ENCODE measurements at places on chromosomes 7 and 10. TPM values are rescaled to one million over a fixed set of nuclear protein-coding genes. Genes with fewer than 3 reads are reported as not detected.

ELFN1 gene
- total RNA-seq = 1.1 TPM

ADAM8 gene
- total RNA-seq = 33.0 TPM

DNA sequence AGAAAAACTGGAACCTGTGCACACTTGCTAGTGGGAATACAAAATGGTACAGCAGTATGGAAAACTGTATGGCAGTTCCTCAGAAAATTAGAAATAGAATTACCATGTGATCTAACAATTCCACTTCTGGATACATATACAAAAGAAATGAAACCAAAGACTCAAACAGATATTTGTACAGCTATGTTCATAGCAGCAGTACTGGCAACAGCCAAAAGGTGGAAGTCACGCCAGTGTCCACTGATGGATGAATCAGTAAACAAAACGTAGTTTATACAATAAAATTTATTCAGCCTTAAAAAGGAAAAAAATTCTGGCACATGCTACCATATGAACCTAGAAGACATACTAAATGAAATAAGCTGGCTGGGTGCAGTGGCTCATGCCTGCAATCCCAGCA is 23.0 kb downstream of the IDE start:
- H3K27ac ChIP-seq = no peak overlapping the region
- H3K4me3 ChIP-seq = no peak overlapping the region
- no peaks in the 10 kb centered on the region for H3K4me1 ChIP-seq
- DNase-seq = no peak
- H3K27me3 ChIP-seq = no peaks in the 10 kb centered on the region
- peaks cover 14% of the 10 kb centered on the region for H3K36me3 ChIP-seq

DNA sequence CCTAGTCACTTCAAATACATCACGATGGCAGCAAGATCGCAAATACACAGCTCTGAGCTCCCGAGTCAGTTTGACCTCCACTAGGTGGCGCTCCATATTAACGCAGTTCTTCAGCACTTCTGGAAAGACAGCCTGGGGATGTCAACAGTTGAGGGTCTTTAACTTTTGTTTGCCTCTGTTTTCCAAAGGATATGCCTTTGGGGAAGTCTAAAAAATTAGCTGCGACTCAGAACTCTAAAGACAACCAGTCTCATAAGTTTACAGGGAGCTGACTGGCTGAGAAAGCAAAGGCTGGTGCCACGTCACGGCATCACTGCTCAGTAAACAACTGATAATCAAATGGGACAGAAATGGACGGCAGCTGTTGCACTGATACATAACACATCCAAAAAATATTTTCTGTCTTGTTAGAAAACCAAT is 458.8 kb downstream of the SORCS1 start:
- no peak overlapping the region for H3K27ac ChIP-seq
- DNase-seq = peak; percentile 91
- no peaks in the 10 kb centered on the region for H3K36me3 ChIP-seq
